ENCODE measurements at places on chromosomes 1 and 21.

DNA sequence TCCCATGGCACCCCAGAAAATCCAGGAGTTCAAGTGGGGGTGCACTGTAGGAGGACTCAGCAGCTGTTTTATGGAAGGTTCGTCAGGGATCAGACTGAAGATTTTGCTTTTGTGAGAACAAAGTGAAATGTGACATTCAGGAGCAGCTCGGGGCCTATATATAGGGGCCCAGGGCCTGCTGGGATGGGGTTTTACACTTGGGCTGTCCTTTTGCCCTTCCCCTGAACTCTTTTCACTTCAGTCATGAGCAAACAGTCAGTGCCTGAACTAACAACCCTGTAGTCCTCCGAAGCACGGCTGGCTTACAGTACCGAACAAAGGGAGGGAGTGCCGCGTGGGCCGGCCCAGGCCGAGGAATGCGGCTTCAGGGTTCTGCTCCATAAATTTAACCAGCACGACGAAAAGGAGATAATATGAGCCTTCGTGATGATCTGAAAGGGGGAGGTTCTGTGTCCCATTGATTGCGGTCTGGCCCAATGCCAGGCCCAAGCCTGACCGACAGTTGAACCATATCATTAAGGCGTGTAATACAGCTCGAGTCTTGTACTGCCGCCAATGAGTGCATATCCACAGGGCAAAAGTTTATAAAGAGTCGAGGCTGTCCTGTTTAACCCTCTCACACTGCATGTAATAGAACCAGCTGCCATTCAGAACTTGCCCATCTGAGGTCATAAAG lies 139.9 kb downstream of the DHRS3 start:
- no peak for DNase-seq

- DNase-seq, result no peak
These were observed 6.7 kb upstream of the WASF2 start for GRCh38 chr1:27496604-27497155.

- DNase-seq, result no peak
These were observed 342.7 kb upstream of the NR5A2 start for GRCh38 chr1:199684686-199685273.

GRCh38 chr1:156033011-156033410 lies 12.3 kb upstream of the SSR2 start:
- DNase-seq, result no peak

GRCh38 chr21:33035147-33035546 lies 9.4 kb downstream of the OLIG2 start:
- DNase-seq, result no peak
